Foreskin melanocyte (primary cell): ENCODE measurements at places on chromosomes 11 and 22.

GRCh38 chr22:29642694-29643093, 39.3 kb downstream of the NF2 start:
- DNase-seq = no peak

GRCh38 chr22:37848587-37849088, 581 bp upstream of the EIF3L start:
- peak; percentile 55 for DNase-seq

DNA sequence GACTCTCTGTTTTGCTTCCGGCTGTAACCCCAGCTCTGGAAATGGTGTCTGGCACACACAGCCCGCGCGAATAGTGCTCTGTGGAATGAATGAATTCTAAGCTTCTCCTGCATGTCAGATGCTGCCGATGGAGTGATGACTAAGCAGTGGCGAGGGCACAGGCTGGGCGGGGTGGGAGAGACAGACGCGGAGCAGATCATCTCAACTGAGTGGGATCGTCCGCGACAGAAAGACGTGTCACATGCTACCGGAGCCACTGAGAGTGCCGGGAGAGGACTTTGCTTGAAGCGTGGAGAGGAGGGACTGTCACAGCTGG, 334.5 kb downstream of the CTTN start:
- no peak for DNase-seq

DNA sequence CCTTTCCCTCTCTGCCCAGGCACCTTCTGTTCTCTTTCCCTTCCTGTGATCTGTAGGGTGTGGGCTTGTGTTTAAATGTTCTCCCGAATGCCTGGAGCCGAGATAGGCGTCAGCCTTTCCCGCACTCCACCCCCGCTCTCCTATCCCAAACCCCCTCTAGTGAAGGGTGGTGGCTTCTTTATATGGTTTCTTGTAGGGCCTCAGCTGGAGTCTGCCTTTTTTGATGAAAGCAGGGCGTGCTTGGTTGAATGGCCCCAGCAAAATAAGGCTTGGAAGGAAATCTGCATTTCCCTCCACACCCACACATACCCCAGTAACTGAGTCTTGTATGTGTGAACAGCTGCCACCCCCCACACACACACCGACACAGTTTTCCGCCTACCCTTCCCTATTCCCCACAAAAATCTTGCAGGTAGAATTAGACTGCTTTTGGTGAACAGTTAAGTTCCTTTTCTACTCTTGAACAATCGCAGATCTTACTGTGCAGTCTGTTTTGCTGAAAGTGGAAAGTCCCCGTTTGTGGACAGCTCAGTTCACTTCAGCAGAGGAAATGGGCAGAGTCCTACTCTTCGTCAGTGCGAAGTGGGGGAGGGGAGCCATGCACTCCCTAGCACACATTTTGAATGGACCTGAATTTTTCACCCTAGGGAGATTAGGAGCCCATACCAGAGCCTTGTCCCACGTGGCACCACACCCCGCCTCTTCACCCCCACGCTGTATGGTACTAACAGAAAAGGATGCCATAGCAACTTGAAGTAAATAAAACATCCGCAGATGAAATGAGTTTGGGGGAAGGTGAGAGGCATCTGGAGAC, 25.5 kb upstream of the GRK2 start:
- DNase-seq = peak; percentile 36

GRCh38 chr22:17371448-17371847, 2.2 kb downstream of the CECR2 start:
- DNase-seq = no peak

GRCh38 chr22:37499027-37499707, 13.0 kb upstream of the MFNG start:
- DNase-seq = no peak

- no peak for DNase-seq
Measured at GRCh38 chr11:62654297-62654696, 1.2 kb upstream of the INTS5 start.

DNA sequence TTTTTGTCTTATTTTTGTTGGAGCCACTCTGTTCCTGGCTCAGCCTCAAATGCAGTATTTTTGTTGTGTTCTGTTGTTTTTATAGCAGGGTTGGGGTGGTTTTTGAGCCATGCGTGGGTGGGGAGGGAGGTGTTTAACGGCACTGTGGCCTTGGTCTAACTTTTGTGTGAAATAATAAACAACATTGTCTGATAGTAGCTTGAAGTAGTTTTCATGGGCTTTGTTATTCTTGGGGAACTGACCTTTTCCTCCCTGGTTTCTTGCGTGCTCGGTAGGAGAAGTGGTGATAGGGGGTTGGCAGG, 6.0 kb upstream of the MCM5 start:
- DNase-seq = no peak

- no peak for DNase-seq
Measured at GRCh38 chr11:43954241-43954640, 11.8 kb downstream of the C11orf96 start.

- no peak for DNase-seq
Measured at GRCh38 chr22:23815541-23816155, 23.2 kb downstream of the DERL3 start.

DNA sequence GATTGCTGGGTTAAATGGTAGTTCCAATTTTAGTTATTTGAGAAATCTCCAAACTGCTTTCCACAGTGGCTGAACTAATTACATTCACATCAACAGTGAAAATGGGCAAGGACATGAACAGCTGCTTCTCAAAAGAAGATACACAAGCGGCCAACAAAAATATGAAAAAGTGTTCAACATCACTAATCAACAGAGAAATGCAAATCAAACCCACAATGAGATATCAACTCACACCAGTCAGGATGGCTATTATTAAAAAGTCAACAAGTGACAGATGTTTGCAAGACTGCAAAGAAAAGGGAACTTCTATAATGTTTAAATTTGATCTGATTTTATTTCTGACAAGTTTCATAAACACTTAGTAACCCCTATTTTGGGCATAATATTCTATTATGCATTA, 537.5 kb downstream of the DLG2 start:
- DNase-seq = no peak

- DNase-seq = no peak
Measured at GRCh38 chr11:123371506-123372297, 58.4 kb upstream of the GRAMD1B start.

- DNase-seq = no peak
Measured at GRCh38 chr22:26898946-26899605, 241.7 kb downstream of the MIAT start.

GRCh38 chr11:63536669-63537292, at the start of gene PLAAT4:
PLAAT4 (plus strand) TSS chr11:63536808; CDS start chr11:63536869, 61 bp downstream.
- peak; percentile 18 for DNase-seq

GRCh38 chr11:1546536-1547466, 25.3 kb downstream of the DUSP8 start:
- no peak for DNase-seq

DNA sequence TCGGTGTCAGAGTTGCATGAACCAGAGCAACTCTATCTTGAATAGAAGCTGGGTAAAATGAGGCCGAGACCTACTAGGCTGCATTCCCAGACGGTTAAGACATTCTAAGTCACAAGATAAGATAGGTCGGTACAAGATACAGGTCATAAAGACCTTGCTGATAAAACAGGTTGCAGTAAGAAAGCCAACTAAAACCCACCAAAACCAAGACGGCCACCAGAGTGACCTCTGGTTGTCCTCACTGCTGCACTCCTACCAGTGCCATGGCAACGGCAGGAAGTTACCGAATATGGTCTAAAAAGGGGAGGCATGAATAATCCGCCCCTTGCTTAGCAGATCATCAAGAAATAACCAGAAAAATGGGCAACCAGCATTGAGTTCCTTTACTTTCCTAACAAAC, 2.4 kb upstream of the KAT5 start:
- no peak for DNase-seq

- DNase-seq = no peak
Measured at GRCh38 chr11:89125298-89125697, 52.4 kb upstream of the TYR start.

DNA sequence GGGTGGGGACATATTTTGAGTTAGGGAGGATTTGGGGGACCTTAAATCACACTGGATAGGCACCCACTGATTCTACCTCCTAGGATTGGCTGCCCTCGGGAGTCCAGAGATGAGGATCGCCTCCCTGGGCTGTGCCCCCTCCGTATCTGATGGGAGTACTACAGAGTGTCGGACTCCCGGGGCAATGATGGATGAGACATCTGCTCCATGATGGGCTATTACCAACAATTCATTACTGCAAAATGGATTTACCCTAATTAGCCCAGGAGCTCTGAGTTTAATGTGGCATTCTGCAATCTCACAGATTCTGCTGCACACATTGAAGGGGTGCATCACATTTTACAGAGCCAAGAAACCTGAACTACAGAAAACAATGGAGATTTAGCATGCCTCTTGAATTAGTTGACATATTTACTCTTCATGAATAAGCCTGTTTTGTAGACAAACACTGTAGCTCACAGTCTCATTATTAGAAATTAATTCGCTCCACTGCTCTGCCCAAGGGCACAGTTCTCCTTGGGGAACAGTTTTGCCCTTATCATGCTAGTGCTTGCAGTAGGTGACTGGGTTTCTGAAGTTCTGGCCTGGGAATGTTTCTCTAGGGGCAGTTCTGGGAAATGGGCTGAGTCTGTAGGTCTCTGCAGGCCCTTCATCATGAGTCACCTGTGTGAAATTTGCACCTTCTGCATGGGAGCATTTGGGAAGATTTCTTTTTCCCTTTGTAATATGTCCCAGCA, 217.1 kb upstream of the PLET1 start:
- DNase-seq = no peak

DNA sequence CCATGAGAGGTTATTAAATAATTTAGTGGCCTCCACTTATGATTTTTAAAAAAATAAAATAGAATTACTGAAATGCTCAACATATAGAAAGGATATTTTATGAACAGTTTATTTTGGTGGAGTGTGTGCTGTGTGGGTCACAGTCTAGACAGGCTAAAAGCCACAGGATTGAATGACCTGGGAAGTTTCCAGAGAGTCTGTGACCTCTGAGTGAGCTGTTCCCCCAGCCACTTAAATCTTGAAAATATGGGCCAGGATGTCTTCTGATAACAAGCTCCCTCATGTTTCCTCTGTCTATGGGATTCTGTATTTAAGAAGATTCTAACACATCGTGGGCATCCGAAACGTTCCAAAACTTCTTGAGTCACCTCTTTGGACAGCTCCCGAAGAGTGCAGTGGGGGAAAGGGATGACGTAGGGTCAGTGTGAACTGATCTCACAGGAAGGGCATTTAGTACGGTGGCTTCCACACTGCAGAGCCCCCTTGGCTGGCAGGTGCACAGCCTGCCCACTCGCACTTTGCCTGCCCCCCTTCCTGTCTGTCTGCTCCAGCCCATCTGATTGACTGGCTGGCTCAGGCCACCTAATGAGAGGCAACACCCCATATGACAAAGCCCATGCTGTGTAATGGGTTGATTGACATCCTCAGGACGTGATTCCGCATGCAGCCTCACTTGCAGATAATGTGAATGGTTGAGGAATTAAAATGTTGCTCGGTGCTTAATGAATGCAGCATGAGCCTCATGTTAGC, 97.4 kb downstream of the NTM start:
- no peak for DNase-seq

- DNase-seq = no peak
Measured at GRCh38 chr22:43482318-43482625, 70.5 kb downstream of the MPPED1 start.

DNA sequence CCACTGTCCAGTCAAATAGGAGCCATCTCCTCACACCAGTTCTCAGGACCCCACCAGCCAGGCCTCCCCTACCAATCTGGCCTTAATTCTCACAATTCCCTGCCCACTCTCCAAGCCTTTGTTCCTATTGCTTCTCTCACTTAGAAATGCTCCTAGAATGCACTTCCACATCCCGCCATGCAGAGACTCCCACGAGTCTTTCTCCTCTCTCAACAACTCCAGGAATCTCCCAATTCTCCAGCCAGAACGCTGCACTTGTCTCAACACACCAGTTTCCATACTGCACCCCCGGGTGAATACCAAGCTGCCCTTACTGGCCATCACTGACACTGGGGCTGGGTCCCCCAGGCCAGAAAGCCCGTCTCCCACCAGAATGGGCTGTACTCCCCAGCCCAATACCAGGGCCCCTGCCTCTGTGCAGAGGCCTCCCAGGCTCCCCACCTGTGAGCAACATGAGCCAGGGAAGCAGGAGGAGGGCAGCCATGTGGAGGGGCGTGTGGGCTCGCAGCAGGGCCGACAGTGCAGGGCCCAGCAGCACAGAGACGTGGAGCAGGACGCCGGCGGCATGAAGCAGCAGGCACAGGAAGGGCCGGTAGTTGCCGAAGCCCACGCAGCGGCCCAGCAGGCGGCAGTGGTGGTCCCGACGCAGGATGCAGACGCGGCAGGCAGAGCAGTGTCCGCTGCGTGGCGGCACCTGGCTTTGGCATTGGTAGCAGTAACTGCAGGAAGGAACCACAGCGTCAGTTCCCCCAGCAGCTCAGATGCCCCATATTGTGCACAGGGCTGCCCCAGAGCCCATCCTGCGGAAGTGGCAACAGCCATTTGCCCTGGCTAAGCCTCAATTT, 2.4 kb downstream of the ZDHHC24 start:
- DNase-seq = peak; percentile 29

DNA sequence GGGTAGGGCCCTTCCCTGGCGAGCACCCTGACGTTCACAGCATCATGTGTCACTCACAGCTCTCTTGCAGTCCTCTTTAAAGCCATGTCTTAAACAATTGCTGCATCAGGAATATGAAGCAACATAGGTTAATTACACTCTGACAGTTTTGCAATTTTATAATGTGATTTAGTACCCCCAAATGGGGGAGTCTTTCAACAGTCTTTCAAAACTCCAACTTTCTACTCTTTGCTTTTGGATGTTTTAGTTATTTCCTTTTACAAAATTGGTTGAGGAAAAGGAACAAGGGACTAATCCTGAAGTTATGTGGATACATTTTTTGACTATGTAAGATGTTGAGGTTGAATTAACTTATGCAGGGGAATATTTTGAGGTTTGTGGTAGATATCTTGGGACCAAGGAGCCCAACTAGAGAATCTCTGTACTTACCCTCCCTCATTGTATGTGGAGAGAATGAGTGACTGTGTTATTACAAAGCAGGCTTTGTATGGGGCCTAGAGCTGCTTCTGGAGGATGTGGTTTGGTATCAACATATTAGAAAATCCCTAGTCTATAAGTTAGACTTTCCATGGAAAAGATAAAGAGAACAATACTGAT, at the start of gene MMP8:
TSS of gene MMP8 (minus strand) at position 51 of the 597 bp plus-strand sequence. CDS start 99 bp downstream, outside the sequence.
- peak; percentile 96 for DNase-seq

DNA sequence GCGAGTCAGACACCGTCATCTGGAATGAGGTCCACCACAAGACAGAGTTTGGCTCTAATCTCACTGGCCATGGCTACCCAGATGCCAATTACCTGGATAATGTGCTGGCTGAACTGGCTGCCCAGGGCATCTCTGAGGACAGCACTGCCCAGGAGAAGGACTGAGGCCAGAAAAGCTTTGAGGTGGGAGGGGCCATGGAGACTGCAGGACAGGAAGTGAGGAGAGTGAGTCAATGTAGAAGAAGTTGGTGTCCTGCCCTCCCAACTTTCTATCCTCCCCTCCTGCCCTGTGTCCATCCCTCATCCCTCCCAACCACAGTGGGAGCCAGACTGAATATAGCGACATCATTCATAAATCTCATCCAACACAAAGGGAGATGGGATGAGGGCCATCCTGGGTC, 8.0 kb downstream of the MPEG1 start:
- DNase-seq = no peak

DNA sequence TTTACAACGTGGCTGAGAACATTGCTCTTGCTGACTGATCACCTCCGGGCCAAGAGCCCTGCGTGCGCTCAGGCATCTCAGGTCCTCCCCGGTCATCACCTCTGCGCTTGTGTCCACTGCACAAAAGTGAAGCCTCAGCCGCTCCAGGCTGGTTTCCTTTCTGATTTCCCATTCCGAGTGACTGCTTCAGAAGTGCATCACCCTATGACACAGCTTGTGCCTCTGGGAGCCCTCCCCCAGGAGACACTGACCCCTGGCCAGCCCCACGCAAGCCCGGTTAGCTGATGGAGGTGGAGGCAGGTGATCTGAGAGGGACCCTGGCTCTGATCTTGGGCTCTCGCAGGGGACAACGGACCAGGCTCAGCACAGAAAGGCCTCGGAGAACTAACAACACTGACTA, 38.3 kb upstream of the GNB1L start:
- no peak for DNase-seq
